Fibroblast of skin of right quadriceps (primary cell): ENCODE measurements at places on chromosomes 7 and 10.

DNA sequence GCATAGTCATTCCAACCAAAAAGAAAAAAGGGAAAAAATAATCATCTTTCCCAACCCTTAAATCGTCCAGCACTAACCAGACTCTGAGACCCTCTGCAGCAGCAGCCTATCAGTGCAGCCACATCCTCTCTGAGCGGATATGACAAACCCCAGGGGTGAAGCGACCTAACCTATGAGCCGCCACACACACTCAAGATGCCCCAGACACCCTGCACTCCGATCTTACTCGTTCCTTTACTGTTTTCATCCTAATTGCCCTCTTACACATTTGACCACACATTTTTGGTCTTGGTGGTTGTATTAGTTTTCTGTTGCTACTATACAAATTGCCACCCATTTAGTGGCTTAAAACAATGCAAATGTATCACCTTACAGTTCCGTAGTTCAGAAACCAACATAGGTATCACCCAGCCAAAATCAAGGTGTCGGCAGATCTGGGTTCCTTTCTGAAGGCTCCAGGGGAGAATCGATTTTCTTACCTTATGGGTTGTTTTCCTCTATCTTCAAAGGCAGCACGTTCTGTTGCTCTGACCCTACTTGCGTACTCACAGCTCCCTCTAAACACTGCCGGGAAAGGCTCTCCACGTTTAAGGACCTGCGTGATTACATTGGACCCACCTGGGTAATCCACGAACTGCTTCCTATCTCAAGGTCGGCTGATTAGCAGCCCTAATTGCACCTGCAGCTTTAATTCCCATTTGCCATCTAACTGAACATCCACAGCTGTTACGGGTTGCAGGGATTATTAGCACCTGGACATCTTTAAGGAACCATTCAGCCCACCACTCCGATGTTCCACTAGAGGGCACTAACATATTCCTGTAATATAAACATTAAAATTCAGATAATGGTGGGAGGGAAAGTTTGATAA lies 37.3 kb upstream of the PRSS1 start:
- DNase-seq = peak; percentile 11

- DNase-seq = no peak
Measured at GRCh38 chr7:139772873-139773272, 4.9 kb downstream of the HIPK2 start.

GRCh38 chr7:80719261-80719660 lies 80.8 kb downstream of the CD36 start:
- DNase-seq = peak; percentile 88

DNA sequence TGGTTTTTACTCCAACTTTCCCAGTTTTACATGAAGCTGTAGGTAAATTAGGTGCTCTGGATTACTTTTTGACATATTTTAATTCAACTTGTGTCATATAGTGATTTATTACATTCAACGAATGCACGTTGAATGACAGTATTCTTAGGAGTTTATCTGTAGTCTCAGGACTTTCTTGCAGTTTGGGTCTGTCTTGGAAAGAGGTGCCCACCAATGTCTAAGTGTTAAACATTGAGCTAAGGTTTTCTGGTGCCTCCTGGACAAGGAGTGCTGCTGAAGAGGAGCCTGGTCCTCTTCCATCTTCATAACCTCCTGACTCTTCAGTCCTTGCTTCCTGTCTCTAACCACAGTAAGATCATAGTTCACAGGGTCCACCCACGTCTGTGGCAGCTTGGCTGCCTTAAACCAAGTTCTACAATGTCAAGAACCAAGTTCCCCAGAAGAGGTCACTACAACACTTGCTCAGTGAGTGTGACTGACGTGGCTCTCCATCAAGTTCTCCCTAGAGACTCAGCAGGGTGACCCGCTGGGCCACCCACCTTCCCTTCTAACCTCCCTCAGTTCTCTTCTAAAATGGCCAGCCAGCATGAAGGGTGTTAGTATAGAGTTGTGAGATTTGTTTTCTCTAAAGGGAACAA lies 6.1 kb downstream of the NPY start:
- DNase-seq = no peak

GRCh38 chr10:90859321-90859751 lies 1.5 kb upstream of the HTR7 start:
- DNase-seq = peak; percentile 74

DNA sequence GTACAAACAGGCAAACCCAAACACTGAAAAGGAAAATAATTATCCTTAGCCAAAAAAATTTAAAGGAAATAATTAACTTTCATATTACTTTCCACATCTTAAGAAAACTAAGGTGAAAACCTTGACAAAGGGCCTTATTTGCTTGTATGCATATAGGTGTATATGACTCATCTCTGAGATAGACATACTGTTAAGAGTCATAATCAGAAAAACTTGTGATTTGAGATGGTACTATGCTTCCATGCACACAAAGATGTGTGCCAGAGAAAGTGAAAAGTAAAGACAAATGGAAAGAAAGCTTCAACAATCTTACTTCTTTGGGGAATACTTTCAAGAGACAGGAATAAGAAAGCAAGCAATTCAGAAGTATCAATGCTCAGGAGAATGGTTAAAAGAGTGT lies 3.3 kb upstream of the CACNA2D1 start:
- DNase-seq = no peak

DNA sequence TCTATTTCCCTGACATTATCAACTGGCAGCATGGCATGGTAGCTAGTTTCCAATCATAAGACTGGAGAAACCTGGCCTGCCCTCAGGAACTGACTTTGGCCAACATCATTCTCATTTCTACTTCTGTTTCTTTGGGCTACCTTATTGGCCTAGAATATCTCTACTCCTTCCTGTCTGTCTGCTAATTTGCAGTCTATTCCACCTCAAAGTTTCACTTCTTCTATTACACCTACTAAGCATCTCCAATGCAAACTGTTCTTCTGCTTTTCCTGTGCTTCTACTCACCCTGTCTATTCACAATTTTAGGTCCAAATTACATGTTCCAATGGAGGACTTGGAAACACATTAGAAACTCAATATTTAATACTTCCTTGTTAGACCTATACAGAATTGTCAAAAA lies 65.6 kb downstream of the ZNF503 start:
- DNase-seq = no peak

DNA sequence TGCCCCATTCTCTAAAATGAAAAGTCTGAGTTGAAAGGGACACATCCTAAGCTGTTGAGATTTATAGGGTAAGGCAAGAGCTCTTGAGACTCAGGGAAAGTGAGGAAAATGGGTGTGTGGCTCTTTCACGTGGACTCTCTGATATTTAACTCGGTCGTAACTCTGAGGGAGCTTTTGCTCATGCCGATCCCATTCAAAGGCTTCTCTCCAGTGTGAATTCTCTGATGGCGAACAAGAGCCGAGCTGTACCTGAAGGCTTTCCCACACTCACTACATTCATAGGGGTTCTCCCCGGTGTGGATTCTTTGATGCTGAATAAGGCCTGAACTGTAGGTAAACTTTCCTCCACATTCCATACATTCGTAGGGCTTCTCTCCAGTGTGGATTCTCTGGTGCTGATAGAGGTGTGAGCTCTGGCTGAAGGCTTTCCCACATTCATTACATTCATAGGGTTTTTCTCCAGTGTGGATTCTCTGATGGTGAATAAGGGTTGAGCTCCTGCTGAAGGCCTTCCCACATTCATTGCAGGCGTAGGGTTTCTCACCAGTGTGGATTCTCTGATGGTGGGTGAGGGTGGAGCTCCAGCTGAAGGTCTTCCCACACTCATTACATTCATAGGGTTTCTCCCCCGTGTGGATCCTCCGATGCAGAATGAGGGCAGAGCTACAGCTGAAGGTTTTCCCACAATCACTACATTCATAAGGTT lies 10.4 kb downstream of the ZNF3 start:
- DNase-seq = no peak

DNA sequence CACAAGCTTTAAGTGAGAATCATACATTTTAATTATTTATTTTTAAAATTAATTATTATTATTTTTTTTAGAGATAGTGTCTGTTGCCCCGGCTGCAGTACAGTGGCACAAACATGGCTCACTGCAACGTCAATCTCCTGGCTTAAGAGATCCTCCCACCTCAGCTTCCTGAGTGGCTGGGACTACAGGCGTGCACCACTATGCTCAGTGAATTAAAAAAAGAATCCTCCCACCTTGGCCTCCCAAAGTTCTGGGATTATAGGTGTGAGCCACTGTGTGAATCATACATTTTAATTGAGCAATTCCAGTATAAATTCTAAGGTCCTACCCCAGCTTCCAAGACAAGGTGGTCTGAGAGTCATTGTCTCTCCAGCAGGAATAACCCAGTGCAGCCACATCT lies 172.4 kb downstream of the JAZF1 start:
- no peak for DNase-seq

- DNase-seq = no peak
Measured at GRCh38 chr7:132402751-132403245, 173.5 kb downstream of the PLXNA4 start.

DNA sequence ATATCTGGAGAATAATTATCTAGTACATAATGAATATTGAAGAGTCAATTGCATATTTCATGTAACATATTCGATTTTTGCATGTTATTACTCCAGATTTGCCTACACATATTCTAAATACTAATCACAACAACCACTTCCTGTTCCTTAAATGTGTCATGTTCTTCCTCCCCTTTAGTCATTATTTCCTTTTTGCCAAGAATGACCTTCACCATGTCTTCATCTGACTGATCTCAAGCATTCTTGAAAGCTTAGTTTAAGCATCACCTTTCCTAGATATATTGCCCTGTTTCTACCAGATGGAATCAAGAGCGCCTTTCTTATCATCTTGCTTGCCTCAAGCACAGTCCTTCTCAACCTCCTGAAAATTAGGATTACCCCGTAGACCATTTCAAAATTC lies 23.5 kb upstream of the MEOX2 start:
- peak; percentile 15 for DNase-seq

DNA sequence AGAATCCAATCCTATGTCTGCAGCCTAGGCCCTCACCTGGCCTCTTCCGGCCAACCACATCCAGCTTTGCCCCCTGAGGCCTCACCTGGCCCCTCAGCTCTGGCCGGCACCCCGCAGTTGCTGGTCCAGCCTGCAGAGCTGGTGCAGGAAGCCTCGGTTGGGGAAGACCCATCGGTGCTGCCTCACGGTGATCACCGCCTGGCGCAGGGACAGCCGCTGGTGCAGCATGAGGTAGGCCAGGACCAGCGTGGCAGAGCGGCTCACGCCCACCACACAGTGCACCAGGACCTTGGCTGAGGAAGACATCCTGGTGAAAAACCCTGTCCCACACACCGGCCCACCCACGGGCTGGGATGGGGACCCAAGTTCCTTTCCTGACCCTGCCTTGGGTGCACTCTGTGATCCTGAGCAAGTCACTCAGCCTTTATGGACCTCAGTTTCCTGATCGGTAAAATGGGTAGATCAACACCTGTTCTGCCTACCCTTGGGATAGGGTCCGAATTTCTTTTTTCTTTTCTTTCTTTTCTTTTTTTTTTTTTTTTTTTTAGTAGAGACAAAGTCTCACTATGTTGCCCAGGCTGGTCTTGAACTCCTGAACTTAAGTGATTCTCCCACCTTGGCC lies 5.8 kb upstream of the SAMD8 start:
- DNase-seq = no peak

GRCh38 chr7:99709838-99710578 lies 25.0 kb downstream of the CYP3A7 start:
- DNase-seq = no peak

- DNase-seq = peak; percentile 22
Measured at GRCh38 chr7:90411510-90411909, 8.2 kb downstream of the CLDN12 start.

DNA sequence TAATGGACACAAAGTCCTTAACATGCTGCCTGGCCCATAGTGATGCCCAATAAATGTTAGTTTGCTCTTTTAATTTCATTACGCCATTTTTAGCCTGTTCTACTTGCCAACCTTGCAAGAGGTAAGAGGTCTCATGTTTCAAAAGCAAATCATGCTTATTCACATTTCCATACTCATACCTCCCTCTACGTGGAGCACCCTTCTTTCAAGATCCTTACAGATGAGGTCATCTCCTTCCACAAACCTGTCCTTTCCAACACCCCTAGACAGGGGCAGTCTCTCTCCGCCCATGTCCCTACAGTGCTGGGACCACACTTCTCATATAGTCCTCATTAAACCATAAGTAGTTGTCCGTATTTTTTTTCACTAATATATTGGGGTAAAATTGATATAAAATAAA lies 271.3 kb downstream of the FGFR2 start:
- no peak for DNase-seq

GRCh38 chr10:90959826-90960225 lies 38.9 kb upstream of the ANKRD1 start:
- no peak for DNase-seq

GRCh38 chr10:125370578-125370977 lies 210.2 kb upstream of the CTBP2 start:
- DNase-seq = no peak

GRCh38 chr10:22489467-22489866 lies 144.2 kb downstream of the SPAG6 start:
- peak; percentile 22 for DNase-seq

- DNase-seq = no peak
Measured at GRCh38 chr10:31477584-31477983, 158.6 kb downstream of the ZEB1 start.

GRCh38 chr10:33330543-33331378 lies 3.7 kb downstream of the NRP1 start:
- DNase-seq = peak; percentile 91

DNA sequence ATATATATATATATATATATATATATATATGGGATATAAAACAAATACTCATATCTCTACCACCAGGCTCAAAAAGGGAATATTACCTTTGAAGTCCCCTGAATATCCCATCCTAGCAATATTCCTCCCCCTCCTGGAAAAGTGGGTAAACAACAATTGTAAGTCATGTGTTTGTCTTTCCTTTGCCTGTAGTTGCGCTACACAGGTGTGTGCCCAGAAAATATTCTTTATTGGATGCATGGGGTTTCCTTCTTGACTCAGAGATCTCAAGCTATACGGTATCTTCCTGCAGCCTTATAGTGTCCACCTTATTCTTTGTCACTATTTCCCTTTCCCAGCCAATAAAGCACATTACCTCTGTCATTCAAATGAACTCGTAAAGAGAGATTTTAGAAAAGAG lies 54.2 kb downstream of the MET start:
- no peak for DNase-seq

GRCh38 chr7:92831716-92832533 lies 4.4 kb downstream of the CDK6 start:
- DNase-seq = peak; percentile 93

- peak; percentile 66 for DNase-seq
Measured at GRCh38 chr10:79179164-79179956, 110.6 kb downstream of the ZMIZ1 start.

DNA sequence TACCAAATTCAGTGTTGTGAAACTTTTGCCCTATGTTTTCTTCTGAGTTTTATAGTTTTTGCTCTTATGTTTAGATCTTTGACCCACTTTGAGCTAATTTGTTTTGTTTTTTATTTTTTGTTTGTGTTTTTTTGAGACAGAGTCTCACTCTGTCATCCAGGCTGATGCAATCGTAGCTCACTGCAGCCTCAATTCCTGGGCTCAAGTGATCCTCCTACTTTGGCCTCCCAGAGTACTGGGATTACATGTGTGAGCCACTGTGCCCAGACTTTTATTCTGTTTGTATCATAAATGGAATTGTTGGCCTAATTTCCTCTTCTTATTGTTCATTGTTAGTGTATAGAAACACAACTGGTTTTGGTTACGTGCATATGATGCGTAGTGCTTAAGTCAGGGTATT lies 43.2 kb upstream of the ZMIZ2 start:
- no peak for DNase-seq
